ENCODE measurements at places on chromosomes 16 and 17. TPM values are rescaled to one million over a fixed set of nuclear protein-coding genes. Genes with fewer than 3 reads are reported as not detected.

The EVI2B gene
- 4.0 TPM for polyA plus RNA-seq

The TMED6 gene
- 11.4 TPM for polyA plus RNA-seq

The VPS35L gene
- 10.5 TPM for polyA plus RNA-seq

DNA sequence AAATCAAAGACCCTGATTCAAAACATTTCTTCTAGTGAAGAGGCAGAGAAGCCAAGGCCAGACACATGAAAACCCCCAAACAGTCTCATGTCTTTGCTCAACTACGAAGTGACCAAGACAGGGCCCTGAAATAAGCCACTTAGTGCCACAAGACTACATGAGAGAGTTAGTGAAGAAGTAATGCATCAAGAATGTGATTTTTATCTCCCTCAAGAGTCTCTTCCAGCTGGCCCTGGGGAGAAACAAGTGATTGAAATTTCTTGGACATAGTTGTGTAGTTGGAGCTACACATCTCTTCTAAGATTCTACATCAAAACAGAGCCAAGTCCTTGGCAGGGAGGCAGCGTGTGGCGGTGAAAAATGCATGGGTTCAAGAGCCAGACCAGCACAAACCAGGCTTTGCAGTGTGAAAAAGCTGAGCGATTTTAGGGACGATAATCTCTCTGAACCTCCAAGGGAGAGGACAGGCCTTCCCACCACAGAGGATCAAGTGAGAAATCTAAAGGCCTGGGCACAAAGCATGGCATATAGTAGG lies 30.6 kb downstream of the LYRM1 start:
- H3K27me3 ChIP-seq: no peaks in the 10 kb centered on the region
- no peak for DNase-seq
- no peak overlapping the region for H3K27ac ChIP-seq
- no peaks in the 10 kb centered on the region for H3K36me3 ChIP-seq
- H3K4me3 ChIP-seq: no peak overlapping the region

DNA sequence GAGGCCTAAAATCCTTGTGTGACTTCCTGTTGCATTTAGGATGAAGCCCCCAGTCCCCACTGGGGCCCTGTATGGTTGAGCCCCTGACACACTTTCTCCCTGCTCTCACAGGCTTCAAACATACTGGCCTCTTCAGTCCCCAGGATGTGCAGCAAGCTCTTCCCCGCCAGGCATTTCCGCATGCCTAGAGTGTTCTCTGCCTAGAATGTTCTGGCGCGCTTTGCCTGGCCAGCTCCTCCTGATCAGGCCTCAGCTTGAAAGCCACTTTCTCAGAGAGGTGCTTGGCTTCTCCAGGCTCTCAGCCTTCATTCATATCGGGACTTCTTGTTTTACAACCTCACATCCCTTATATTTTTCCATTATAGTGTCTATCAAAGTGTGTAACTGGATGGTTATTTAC lies 123.7 kb downstream of the SPACA3 start:
- no peak overlapping the region for H3K27ac ChIP-seq
- H3K27me3 ChIP-seq: no peaks in the 10 kb centered on the region
- no peak for DNase-seq
- H3K4me3 ChIP-seq: no peak overlapping the region

GRCh38 chr17:17440010-17440843 lies 36.6 kb upstream of the MED9 start:
- no peak overlapping the region for H3K27ac ChIP-seq
- peak; percentile 88 for DNase-seq
- H3K4me1 ChIP-seq: no peaks in the 10 kb centered on the region
- no peaks in the 10 kb centered on the region for H3K27me3 ChIP-seq
- no peaks in the 10 kb centered on the region for H3K36me3 ChIP-seq

- no peak for DNase-seq
- no peaks in the 10 kb centered on the region for H3K27me3 ChIP-seq
- H3K4me3 ChIP-seq: no peak overlapping the region
Measured at GRCh38 chr17:60941028-60941427, 263.4 kb downstream of the BCAS3 start.

GRCh38 chr17:74147056-74147835 lies 56.2 kb upstream of the RPL38 start:
- DNase-seq: peak; percentile 25
- no peak overlapping the region for H3K27ac ChIP-seq
- H3K36me3 ChIP-seq: no peaks in the 10 kb centered on the region
- H3K4me1 ChIP-seq: no peaks in the 10 kb centered on the region

- H3K4me3 ChIP-seq: no peak overlapping the region
- H3K36me3 ChIP-seq: no peaks in the 10 kb centered on the region
- H3K27ac ChIP-seq: no peak overlapping the region
- H3K4me1 ChIP-seq: no peaks in the 10 kb centered on the region
- H3K27me3 ChIP-seq: no peaks in the 10 kb centered on the region
Measured at GRCh38 chr16:60170196-60170595, 1436.1 kb upstream of the GOT2 start.

DNA sequence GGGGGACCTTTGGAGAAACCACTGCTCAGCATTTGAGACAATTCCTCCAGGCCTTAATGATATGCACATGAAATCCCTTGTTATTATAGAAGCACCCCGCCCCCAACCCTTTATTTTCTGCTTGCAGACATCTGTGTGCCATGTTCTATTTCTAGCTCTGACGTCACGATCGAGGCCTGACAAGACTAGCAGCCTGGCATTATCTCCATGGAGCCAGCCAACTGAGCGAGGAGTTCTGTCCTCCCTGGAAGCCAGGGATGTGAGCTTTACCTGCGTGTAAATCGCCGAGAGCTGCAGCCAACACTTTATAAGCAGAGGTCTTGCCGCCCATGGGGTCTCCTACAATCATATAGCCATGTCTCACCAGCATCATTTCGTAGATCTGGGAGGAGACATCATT lies 116.9 kb downstream of the DNAH3 start:
- no peak for DNase-seq

- peaks cover 26% of the 10 kb centered on the region for H3K4me1 ChIP-seq
- H3K27ac ChIP-seq: no peak overlapping the region
- no peak overlapping the region for H3K4me3 ChIP-seq
Measured at GRCh38 chr16:89368604-89369249, 121.6 kb downstream of the ANKRD11 start.

DNA sequence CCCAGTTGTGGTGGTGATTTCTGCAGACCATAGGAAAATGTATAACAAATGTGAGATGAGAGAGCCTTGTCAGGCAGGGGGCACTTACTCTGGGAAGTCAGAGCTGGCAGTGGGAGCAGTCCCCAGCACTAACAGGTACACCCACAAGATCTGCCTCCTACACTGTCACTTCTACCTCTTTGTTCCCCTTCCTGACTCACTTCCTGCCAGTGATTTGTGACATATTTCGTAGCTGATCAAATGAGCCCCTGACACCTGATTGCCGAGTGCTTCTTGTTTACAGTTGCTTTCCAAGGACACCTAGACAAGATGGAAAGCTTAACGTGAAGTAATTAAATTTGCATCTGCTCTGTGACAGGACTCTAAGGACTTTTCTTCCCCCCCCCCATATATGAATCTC lies 40.5 kb downstream of the FTO start:
- DNase-seq: no peak
- H3K36me3 ChIP-seq: no peaks in the 10 kb centered on the region
- no peaks in the 10 kb centered on the region for H3K27me3 ChIP-seq
- H3K27ac ChIP-seq: no peak overlapping the region

DNA sequence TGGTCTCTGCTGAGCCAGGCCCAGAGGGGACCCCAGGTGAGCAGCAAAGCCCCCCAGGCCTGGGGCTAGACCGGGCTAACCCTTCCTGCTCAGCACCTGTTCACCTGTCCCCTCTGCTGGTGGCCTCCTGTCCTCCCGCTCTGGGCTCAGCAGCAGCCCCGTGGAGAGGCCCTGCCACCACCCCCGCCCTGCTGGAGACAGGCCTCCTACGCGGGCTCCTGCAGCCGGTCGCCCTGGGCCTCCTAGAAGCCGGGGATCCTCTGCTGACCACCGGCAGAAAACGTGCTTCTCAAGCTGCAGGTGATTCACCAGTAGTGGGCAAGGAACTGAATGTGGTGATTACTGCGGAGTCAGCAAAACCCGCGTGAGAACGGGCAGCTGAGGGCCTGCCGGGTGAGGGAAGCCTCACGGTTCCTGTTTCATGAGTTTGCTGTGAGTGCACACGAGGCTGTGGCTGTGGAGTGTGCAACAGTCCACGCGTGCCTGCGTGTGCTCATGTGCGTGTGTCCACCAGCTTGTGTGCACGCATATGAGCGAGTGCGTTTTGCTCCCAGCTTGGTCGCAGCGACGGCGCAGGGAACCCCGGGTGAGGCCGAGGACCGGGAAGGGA lies 792 bp downstream of the SECTM1 start:
- H3K4me3 ChIP-seq: no peak overlapping the region
- H3K36me3 ChIP-seq: no peaks in the 10 kb centered on the region

DNA sequence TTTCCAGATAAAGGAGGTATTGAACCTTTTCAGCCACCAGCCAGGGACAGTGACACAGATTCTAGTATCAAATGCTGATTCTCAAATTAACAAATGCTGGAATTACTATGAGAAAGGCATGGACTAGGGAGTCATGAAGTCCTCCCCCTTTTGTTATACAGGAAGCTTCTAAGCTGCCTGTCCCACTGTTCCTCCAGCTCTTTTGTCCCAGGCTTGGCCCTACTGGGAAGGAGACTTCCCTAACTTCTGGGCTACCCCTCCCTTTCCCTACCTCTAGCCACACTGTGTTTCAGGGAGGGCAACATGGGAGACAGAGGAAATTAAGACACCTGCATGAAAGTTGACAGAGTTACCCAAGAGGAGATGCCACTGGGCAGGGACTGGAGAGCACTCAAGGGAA lies 192.5 kb downstream of the CDH13 start:
- H3K27ac ChIP-seq: no peak overlapping the region
- no peak for DNase-seq
- H3K27me3 ChIP-seq: no peaks in the 10 kb centered on the region

DNA sequence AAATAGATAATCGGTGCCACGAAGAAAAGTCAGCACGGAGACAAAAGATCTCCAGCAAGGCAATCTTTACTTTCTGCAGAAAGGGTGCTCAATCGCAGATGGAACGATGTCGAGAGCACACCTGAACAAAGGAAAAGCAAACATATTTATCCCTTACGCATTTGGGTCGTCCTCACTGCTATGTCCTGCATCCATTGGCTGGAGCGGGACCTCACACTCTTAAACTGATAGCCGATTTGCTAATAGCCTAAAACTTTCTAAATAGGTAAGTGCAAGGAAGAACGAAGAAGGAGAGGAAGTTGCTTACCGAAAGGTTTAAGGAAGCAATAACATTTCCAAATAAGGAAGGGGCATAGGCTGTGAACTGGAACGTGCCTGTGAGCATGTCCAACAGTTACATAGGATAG lies 1.2 kb upstream of the AKAP10 start:
- H3K27ac ChIP-seq: peak overlapping the region; percentile 91
- H3K4me3 ChIP-seq: no peak overlapping the region
- H3K4me1 ChIP-seq: peaks cover 7% of the 10 kb centered on the region
- no peaks in the 10 kb centered on the region for H3K27me3 ChIP-seq

DNA sequence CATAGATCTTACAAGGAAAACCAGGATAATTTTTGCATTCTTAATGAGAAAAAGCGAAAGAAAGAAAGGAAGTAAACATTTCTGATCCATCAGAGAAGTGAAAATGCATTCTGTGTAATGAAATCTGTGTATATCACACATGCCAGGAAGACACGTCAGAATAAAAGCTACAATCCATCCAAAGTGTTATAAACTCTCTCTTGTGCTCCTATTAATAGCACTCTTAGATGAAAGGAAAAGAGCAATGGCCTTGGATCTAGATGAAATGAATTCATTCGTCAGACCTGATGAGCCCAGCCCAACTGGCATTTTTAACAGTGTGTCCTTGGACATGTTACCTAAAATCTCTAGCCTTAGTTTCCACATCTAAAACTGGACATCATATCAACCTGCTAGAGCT lies 885.5 kb downstream of the CDH11 start:
- no peak overlapping the region for H3K27ac ChIP-seq
- H3K36me3 ChIP-seq: no peaks in the 10 kb centered on the region
- H3K27me3 ChIP-seq: no peaks in the 10 kb centered on the region
- H3K4me3 ChIP-seq: no peak overlapping the region
- no peak for DNase-seq
- H3K4me1 ChIP-seq: no peaks in the 10 kb centered on the region

- H3K4me3 ChIP-seq: no peak overlapping the region
- no peak overlapping the region for H3K27ac ChIP-seq
- H3K36me3 ChIP-seq: no peaks in the 10 kb centered on the region
- no peak for DNase-seq
- H3K4me1 ChIP-seq: peaks cover 4% of the 10 kb centered on the region
Measured at GRCh38 chr16:69724981-69725479, 1.3 kb downstream of the NQO1 start.

- H3K27me3 ChIP-seq: no peaks in the 10 kb centered on the region
- DNase-seq: no peak
- H3K27ac ChIP-seq: no peak overlapping the region
- H3K4me3 ChIP-seq: no peak overlapping the region
- H3K36me3 ChIP-seq: no peaks in the 10 kb centered on the region
Measured at GRCh38 chr17:34874478-34874877, 86.8 kb downstream of the CCT6B start.

DNA sequence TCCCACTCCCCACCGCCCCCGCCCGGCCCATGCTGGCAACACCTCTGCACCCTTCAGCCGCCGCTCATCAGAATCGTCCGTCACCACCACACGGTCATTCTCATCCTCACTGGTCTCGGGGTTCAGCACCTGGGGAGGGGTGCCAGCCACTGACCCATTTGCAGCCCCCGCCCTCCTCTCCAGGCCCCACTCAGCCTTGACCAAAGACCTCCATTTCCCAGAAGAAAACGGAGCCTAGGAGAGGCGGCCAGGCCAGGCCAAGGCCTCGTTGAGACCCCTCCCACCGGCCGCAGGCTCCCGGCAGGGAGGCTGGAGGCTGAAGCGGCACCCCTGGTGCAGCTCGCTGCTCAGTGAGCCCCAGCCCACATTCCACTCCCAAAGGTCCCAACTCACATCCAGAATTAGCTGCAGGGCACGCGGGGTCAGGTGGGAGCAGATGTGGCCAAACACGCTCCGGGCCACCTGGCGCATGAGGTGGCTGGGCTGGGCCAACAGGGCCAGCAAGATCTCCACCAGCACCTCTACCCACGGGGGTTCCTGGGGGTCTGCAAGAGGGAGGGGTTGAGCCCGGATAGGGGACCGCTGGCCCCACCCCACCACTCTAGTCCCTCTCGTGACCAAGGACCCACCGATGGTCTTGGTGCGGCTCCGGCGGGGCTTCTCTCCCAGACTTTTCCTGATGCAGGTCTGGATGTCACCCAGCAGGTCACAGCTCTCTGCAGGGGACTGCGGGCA lies 9.8 kb downstream of the MYBBP1A start:
- no peak overlapping the region for H3K27ac ChIP-seq
- peaks cover 75% of the 10 kb centered on the region for H3K36me3 ChIP-seq
- no peaks in the 10 kb centered on the region for H3K4me1 ChIP-seq
- no peak overlapping the region for H3K4me3 ChIP-seq
- DNase-seq: no peak

DNA sequence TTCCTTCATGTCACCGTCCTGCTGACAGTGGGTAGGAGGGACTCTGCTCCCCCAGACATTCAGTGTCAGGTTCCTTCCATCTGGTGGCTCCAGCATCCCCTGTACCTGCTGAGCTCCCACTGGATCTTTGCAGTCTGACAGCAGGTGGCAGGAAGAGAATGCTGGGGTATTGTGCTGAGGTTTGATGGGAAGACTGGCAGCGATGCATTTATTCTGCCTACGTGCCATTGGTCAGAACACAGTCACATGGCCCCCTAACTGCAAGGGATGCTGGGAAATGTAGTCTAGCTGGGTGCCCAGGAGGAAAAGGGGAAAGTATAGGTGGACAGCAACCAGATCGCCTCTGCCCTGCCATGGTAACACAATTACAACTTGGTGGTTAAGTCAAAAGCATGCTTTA lies 44.4 kb downstream of the IRX3 start:
- no peak overlapping the region for H3K4me3 ChIP-seq
- DNase-seq: no peak
- H3K27ac ChIP-seq: no peak overlapping the region
- H3K4me1 ChIP-seq: no peaks in the 10 kb centered on the region
- H3K27me3 ChIP-seq: no peaks in the 10 kb centered on the region
- H3K36me3 ChIP-seq: no peaks in the 10 kb centered on the region
